ENCODE measurements at places on chromosomes 3 and 15.
A peak's percentile ranks its signal among the peaks of the same experiment; 100 is the strongest.

GRCh38 chr3:123157598-123158287 is 44.0 kb upstream of the SEC22A start:
- DNase-seq: peak; percentile 23

GRCh38 chr3:45978006-45978761 is 17.4 kb downstream of the FYCO1 start:
- DNase-seq: no peak

DNA sequence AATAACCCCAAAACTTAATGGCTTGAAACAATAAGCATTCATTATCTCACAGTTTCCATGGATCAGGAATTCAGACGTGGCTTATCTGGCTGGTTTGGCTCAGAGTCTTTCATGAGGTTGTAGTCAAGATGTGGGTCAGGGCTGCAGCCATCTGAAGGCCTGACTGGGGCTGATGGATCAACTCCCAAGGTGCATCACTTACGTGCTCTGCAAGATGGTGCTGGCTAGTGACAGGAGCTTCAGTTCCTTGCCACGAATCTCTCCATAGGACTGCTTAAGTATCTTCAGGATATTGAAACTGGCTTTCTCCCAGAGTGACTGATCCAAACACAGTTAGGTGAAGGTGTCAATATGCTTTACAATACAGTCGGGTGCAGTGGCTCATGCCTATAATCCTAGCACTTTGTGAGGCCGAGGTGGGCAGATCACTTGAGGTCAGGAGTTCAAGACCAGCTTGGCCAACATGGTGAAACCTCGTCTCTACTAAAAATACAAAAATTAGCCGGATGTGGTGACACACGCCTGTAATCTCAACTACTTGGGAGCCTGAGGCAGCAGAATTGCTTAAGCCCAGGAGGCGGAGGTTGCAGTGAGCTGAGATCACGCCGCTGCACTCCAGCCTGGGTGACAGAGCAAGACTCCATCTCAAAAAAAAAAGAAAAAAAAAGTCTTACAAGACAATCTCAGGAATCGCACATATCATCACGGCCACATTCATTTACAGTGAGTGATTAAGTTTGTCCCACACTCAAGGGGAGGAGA is 28.5 kb upstream of the PTPRG start:
- DNase-seq: peak; percentile 60

DNA sequence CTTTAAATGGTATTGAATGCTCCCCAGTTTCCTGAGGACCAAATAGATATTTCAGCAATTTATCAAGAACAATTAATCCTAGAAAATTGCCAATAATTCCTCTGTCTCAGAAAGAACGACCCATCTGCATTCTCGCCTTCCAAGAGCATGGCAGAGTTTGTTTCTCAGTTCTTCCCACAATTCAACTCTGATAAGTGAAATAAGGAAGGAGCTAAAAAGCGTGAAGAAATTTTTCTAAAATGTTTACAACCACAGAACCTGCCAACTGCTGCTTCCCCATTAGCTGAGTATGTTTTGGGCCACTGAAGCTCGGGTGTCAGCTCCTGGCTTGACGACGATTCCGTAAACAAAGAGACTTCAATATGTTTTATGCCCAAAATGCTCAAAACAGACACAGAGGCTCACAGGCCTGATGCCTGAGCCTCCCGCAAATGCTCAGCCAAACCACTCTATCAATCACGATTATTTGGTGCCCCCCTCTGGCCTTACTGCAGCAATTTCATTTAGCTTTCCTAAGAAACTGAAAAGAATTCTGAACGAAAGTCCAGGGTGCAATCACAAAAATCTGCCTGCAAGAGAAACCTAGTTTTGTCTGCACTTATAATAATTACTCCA is 259.2 kb upstream of the CCDC54 start:
- DNase-seq: peak; percentile 79

DNA sequence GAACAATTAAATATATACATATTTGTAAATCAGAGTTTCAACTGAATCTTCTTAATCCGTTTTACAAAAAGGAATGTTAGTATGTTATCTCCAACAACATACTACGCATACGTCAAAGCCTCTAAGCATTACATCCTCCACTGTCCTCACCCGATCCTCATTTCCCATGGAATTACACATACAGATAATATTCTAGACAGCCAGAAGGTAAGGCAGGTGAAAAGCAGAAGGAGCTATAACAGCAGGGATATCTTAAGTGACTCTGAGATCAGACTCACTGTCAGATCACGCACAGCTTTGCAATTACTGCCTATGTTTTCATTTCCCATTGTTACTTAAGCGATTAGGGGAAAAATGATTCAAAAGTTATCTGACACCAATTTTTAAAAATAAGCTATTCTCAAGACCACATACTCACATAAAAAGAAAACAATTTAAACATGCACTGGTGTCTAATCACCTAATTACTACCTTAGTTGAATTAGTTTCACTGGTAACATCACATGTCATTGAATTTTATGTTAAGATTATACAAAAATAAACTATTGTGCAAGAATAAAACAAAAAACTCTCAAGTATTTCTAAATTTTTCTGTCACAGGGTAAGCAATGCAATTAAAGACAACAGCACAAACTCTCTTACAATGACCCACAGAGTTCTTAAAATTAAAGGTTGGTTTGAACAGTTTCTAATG is 92.8 kb downstream of the TBL1XR1 start:
- no peak for DNase-seq

DNA sequence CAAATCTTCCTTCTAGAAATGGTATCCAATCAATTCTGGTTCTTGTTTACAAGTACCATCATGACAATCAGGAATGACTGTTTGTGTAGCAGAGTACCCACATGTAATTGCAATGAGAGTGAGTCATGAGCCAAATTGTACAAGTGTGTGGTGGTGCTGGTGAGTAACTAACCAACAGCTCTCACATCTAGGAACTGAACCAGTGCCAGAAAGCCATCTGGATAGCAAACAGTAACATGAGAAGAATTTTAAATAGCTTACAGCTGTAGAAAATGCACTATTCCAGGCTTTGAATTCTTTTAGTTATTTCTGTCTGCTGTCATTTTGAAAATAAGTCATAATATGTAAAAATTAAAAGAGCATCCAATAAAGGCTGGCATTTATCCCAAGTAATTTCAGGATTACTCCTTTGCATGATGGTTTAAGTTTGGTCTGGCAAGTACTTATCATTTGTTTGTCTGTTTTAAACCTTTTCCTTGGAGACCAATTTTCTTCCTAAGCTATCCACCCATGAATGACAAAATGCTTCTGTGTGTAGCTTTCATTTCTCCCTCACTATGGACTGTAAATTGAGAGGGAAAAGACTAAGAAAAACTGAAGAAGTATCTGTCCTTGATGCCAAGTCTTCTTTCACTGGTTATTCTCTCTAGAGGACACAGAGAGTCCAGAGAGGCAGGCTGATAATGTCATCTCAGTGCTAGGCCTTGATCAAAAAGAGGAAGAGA is 60.0 kb downstream of the PIK3CB start:
- DNase-seq: no peak

GRCh38 chr3:188060840-188061544 is 93.0 kb upstream of the LPP start:
- DNase-seq: no peak

DNA sequence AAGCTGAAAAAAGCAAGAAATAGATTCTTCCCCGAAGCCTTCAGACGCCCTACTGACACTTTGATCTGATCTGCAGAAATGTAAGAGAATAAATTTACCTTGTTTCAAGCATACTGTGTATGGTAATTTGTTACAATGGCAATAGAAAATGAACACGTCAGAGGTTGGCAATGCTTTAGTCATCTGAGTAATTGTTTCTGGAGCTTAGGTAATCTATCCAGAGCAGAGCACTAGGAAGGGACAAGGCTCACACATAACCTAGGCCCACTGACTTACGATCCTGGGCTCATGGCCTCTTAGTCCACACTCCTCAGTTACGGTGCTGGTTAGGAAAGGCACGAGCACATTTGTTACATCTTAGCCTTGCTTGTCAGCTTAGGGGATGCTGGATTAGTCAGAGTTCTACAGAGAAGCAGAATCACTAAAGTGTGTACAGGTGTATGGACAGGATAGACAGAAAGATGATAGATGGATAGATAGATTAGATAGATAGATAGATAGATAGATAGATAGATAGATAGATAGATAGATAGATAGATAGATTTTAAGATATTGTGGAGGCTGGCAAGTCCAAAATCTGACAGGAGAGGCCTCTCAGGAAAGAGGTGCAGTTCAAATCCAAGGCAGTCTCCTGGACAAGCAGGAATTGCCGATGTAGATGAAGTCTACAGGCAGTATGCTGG is 46.8 kb upstream of the TBC1D23 start:
- no peak for DNase-seq

- DNase-seq: no peak
Measured at GRCh38 chr15:78052001-78052401, 25.5 kb downstream of the TBC1D2B start.

- DNase-seq: no peak
Measured at GRCh38 chr3:125123451-125124305, 67.9 kb upstream of the HEG1 start.

GRCh38 chr15:78909791-78910228 is 35.0 kb downstream of the CTSH start:
- peak; percentile 88 for DNase-seq

All from endodermal cell (in vitro differentiated cells).